ENCODE measurements at places on chromosomes 2 and 18.

DNA sequence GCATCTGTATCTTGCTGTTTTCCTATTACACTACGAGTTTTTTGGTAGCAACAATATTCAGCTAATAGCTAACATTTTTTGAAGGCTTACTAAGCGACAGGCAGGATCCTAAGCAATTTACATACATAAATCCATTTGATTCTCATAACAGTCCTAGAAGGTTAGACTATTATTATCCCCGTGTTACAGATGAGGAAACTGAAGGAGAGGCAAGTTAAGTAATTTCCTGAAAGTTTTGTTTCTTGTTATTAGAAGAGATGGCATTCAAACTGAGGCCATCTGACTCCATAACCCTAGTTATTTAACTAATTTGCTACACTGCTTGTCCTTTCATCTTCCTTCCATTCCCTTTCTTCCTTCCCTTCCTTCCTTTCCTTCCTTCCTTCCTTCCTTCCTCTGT is 68.2 kb downstream of the PDE1A start:
- no peak for DNase-seq

- no peak for DNase-seq
Observed at GRCh38 chr2:48771241-48772014, 15.9 kb upstream of the LHCGR start.

DNA sequence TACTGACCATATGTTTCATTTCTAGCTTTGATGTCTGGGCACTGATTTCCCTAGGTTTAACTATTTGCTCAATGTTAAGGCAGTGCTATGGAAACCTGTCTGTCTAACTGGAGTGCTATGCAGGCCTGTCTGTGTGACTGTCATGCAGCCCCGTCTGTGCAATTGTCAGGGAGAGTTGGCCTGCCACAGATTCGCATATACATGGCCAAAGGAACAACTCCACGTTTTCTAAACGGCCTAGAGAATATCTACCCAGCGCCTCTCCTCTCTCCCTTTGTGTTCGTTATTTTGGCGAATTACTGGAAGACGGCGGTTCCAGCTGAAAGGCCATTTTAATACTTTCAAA is 59.6 kb upstream of the PSME4 start:
- DNase-seq = no peak

DNA sequence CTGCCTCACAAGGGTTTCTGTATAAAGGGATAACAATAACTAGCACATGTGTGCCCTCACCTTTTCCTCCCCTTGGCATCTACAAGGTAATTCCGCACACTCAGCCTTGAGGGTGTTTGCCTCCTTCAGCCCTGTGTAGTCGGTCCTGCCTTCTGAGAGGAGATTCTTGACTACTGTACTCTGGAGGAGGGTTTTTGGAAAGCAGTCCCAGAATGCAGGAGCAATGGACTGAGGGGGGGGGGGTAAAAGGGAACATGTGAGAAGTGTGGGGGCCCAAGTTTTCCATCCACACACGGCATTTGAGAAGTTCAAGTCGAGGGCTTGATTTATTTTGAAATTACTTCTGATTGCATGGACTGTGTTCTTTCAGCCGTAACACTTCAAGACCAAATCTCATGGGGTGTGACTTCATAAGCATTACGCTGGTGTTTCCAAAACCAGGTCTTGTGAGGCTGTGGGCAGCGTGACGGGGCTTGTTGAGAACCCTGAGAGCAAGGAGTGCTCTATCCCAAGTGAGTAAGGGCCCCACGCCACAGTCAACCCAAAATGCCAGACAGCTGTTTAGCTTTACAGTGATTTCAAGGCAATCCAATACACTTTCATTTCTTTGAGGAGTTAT is 198.7 kb upstream of the MEIS1 start:
- DNase-seq = no peak

DNA sequence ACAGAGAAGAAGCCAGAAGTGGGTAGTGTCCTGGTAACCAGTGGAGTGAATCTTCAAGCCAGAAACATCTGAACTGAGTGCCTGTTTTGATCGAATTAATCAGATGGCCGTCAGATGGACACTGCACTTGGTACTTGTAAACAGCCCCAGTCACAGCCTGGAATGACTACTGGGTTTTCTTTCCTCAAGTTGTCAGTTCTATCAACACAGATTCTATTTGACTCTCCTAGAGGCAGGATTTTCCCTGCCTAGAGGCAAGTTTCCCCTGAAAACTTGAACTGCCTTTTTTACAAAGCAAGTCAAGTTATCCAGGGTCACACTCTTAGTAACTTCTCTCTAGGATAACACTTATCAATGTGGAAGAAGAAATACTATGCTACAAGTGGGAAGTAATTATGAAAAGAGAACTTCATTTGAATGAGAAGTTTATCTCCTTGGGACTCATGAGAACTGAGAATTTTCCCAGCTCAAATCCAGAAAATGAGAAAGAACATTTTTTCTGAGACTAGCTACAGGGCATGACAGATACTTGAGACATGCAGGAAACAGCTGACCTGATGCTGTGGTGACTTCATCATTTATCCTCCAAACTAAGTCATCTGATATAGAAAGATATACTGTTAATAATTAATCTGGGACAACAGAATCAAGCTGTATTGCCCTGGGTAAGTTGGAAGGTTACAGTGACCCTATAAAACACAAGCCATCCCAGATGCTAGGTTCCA is 36.0 kb downstream of the SULT1C2 start:
- no peak for DNase-seq

- DNase-seq = no peak
Observed at GRCh38 chr2:190809876-190810525, 70.6 kb upstream of the GLS start.

GRCh38 chr2:30641765-30642345 is 165.4 kb downstream of the CAPN13 start:
- no peak for DNase-seq

- DNase-seq = no peak
Observed at GRCh38 chr2:137435162-137435561, 529.1 kb upstream of the HNMT start.

DNA sequence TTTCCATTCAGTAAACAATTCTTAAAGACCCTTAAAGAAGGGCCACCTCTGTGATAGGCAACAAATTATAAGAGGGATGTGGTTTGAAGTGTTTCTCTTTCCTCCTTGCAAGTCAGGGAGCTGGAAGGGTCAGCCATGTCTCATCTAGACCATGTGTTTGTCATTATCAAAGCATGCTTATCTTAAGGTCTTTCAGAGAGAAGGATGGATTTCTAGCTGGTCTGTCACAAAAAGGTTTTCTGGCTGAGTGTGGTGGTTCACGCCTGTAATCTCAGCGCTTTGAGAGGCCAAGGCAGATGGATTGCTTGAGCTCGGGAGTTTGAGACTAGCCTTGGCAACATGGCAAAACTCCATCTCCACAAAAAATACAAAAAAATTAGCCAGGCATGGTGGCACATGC is 59.2 kb upstream of the PEX13 start:
- DNase-seq = no peak

- DNase-seq = no peak
Observed at GRCh38 chr2:165970663-165971062, 17.1 kb upstream of the TTC21B start.

DNA sequence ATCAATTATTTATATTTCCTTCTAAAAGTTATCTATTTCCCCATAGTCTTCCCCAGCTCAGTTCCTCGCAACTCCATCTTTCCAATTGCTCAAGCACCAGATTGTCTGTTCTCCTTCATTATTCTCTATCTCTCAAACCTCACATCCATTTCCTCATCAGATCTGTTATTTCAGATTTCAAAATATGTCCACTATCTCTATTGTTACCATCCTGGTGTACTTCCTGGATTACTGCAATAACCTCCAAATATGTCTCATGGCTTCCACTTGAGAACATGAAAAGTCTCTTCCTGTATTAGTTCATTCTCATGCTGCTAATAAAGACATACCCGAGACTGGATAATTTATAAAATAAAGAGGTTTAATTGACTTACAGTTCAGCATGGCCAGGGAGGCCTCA is 641.7 kb upstream of the ZEB2 start:
- no peak for DNase-seq

GRCh38 chr2:112818094-112818902 is 18.3 kb downstream of the IL1B start:
- DNase-seq = no peak

GRCh38 chr2:239979243-239980023 is 45.7 kb downstream of the NDUFA10 start:
- no peak for DNase-seq

- DNase-seq = no peak
Observed at GRCh38 chr18:63443829-63444228, 21.6 kb upstream of the VPS4B start.

- no peak for DNase-seq
Observed at GRCh38 chr2:17520761-17521160, 2.5 kb upstream of the RAD51AP2 start.

GRCh38 chr2:105744909-105745853 is at the start of gene NCK2:
NCK2 (plus strand) TSS chr2:105744912; CDS start chr2:105855064, 110,152 bp downstream.
- peak; percentile 28 for DNase-seq

GRCh38 chr2:70633508-70633907 is 79.9 kb upstream of the TGFA start:
- no peak for DNase-seq

GRCh38 chr2:139721411-139721995 is 941.3 kb upstream of the NXPH2 start:
- DNase-seq = no peak

- no peak for DNase-seq
Observed at GRCh38 chr2:218015586-218016521, 13.1 kb upstream of the TNS1 start.

DNA sequence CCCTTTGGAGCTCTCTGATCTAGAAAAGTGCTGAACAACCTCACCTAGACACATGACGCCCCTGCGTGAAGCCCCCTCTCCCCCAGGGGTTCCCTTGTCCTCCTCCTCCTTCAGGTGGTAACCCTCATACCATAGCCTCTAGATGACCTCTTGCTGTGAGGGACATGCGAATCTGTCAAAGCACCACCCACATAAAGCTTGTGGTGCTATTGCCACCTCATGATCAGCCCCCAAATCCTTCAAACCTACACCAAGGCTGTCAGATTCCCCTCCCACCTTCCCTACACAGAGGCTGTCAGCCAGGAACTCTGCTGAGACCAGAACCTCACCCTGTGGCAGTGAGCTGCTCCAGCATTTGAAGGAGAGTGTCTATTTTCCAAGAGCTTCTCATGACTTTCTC is 43.1 kb upstream of the TEX51 start:
- no peak for DNase-seq

DNA sequence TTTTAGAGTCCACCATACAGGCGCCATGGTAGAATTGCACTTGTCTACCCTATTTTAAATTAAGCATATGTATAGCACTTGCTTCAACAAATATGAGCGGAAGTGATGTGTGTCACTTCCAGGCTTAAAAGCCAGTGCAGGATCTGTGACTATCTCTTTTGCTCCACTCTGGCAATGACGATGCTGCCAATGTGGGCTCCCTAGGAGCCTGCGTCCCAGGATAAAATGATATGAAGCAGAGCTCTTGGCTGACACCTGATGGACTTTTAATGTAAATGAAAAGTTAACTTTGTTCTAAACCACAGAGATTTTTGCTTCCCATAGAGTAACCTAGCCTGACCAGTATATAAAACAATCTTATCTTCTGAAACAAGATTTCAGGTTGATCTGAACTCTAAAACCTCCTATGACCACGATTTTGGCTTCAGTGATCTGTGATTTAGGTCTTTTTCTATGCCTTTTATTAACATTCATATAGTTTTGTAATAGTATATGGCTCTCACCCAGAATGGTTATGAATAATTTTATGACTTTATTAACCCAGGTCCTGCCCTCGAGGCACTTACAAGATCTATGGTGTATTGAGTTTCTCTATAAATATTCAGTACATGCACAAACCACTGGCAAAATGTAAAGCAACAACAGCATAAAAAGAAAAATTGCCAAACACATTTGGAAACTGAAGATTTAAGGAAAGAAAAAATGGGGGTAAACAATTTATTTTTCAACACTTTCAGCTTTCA is 422.5 kb upstream of the PIK3C3 start:
- DNase-seq = no peak

GRCh38 chr2:47002031-47002430 is 86.4 kb upstream of the MCFD2 start:
- no peak for DNase-seq

DNA sequence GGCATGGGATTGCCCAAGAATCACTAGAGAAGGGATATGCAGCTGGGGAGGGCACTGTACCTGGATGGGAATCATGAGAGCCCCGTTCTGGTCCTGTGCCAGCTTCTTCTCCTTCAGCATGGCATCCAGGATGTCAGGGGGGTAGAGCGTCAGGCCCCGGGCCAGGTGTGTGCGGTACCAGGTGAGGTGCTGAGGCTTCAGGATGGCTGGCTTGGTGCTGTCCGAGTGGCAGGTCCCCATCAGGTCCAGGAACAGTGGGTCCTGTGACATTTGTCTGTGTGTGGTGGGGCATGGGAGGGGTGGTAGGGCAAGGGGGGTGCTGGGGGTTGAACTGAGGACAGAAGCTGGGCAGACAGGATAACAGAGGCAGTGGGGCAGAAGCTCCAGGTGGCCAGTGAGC is 13.2 kb downstream of the CFAP65 start:
- no peak for DNase-seq

DNA sequence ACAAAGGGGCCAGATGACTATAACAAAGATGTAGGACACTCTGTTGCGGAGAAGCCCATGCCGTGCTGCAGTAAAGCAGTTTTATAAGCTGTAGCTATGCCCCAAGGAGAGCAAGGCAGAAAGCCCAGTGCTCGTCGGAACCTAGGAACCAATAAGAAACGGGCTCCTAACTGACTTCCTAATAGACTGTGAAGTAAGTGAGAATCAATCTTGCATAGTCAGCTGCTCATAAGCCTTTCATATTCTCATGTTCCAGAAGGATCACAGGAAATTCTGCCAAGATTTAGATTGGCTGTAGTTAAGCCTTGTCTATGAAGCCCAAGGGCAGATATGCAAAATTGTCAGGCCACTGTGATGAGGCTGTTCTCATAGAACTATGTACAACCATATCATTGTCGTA is 98.4 kb downstream of the RTTN start:
- DNase-seq = no peak

GRCh38 chr2:19346983-19347618 is 11.3 kb downstream of the OSR1 start:
- no peak for DNase-seq

- no peak for DNase-seq
Observed at GRCh38 chr2:170823898-170824215, 7.2 kb downstream of the GAD1 start.

DNA sequence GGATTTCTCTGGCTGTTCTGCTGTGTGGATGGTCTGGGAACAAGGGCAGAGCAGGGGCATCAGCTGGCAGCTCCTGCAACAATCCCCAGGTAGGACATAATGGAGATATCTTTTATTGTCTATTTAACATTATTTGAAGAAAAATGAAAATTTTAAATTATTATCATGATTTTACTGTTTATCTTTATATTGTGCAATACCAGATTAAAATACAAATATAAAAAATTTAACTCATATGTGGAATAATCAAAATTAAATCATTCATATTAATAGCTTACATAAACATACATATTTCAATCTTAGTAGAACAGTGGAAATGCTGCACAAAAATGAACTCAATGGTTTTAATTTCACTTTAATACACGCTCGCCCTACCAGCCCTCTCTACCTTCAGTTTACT is 70.6 kb upstream of the FAM110C start:
- no peak for DNase-seq

DNA sequence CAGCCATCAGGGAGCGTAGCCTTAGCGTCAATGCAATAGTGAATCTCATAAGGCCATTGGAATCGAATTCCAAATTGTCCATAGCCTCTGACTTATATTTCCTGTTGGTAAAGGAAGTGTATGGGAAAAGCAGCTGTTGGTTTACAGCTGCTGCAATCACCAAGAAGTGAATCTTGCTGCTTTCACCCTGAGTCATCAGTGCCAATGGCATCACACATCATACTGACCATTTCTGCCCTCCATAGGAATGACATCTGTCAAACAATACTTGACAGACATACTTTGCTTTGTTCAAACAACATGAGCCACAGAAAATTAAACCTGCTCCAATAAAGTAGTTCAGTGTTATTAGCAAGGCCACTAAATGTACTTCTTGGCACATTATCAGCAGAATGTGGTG is 111.2 kb upstream of the KLHL29 start:
- DNase-seq = no peak
